Islet precursor cell (in vitro differentiated cells): ENCODE measurements at places on chromosomes 6 and 20.
A peak's percentile ranks its signal among the peaks of the same experiment; 100 is the strongest.

- DNase-seq = no peak
Observed at GRCh38 chr6:15357782-15358181, 111.9 kb downstream of the JARID2 start.

GRCh38 chr6:139175389-139175948 lies 40.6 kb downstream of the HECA start:
- no peak for DNase-seq

DNA sequence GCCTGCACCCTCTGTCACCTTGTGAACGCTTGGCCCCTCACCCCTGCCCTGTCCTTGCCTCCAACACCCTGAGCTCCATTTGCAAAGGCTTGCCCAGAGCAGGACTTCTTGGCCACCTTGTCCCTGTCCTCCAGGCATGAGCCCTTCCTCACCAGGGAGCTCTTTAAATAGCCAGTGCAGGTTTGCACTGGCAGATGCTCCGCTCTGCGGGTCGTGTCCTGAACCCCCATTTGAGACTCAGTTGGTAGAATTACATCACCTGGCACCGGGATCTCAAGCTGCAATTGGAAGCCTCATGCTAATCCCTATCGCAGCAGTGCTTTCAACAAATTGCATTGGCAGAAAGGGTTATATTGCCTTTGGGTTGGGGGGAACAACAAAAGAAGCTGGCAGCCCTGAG lies 85.9 kb downstream of the TRMT6 start:
- no peak for DNase-seq

DNA sequence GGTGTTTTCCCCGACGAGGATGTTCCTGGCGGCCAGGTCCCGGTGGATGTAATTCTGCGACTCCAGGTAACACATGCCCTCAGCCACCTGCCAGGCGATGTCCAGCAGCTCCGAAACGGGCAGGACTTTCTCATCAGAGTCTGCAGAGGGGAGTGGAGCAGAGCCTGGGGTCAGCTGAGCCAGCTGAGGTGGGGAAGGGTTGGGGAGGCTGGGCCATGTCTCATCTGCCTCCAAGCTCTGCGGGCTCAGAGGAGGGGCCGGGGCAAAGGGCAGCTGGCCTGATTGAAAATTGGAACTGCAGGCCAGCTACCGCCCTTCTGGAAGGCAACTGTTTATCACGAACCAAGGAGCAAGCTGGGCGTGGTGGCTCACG lies 6.4 kb downstream of the PTK6 start:
- peak; percentile 37 for DNase-seq

- DNase-seq = peak; percentile 90
Observed at GRCh38 chr6:13425943-13426931, 61.2 kb downstream of the GFOD1 start.

DNA sequence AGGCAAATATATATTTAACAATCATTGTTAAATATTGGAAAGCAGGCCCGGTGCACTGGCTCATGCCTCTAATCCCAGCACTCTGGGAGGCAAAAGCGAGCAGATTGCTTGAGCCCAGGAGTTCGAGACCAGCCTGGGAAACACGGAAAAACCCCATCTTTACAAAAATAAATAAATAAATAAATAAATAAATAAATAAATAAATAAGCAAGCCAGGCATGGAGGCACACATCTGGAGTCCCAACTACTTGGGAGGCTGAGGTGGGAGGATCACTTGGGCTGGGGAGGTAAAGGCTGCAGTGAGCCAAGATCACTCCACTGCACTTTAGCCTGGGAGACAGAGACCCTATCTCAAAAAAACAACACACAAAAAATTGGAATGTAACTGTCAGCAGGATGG lies 53.7 kb downstream of the ZFP64 start:
- no peak for DNase-seq

- DNase-seq = no peak
Observed at GRCh38 chr20:58081846-58082245, 146.6 kb downstream of the ANKRD60 start.

DNA sequence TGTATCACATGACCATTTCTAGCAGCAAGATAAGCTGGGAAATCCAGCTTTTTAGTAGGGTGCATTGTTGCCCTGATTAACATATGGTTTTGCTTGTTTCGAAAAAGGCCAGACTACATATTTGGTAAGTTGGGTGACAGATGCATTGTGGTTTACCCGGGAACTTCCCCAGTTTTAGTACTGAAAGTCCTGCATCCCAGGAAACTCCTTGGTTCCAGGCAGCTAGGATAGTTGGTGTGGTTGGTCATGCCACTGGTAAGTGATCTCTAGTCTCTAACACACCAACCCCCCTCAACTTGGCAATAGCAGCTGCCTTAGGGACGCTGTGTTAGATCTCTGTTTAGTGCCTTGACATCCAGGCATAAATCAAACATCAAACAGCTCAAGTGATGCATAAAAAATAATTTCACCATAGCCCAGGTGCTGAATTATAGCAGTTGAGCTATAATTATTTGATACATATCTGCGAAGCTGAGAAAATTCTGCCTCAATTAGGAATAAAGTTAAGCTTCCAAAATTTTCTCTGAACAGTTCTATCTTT lies 216.5 kb downstream of the TFAP2C start:
- no peak for DNase-seq

DNA sequence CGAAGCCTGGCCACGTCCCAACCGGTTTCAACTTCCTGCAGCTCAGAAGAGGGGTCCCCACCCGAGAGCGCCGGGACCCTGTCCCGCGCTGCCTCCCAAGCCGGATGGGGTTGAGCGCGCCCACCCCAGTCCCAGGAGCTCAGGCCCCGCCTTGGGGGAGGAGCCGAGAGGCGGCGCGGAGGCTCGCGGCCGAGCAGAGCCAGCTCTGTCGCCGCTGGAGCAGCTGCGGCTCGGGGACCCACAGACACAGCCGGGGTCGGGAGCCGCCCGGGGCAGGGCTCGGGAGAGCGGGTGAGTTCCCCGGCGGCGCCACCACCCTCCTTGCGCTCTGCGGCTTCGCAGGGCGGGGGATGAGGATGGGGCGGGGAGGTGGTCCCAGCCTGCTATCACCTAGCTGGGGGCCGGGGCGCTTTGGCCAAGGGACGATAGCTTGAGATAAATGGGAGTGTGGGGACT lies at the start of gene PPP1R16B:
Gene PPP1R16B, plus strand, starts transcription at position 196 of the 456 bp plus-strand sequence. CDS start 30,229 bp downstream, outside the sequence.
- DNase-seq = peak; percentile 77

DNA sequence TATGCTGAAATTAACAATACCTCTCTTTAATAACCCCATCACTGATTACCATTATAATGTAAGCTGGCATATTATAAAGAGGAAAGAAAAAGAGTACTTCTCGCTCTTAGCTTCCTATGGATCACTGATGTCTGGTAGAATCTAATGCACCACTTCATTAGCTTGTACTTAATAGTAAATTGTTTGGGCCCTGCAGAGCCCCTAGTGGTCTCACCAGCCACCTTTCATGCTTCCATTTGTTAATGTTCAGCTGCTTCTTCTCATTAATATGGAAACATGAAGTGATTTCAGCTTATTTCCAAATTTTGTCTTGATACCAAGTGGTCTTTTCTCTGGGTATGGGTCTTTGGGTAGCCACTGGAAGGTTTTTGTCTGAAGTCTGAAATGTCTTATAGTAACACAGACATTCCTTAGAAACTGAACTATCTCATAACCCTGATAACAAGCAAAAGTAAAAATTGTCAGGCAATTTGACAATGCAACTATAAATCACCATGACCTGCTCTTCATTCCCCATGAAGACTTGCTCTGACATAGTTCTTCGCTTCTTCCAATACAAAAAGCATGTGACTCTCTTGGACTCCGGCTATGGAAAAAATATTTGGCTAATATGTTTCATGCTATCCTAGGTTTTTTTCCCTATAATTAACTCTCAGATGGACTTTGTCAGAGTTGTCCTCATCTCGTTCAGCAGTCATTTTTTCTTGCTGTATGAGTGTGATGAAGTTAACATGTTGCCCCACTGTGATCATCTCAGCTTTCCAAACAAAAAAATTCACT lies 395.8 kb upstream of the MARCKS start:
- DNase-seq = no peak
